ENCODE measurements at places on chromosomes 3 and 15. TPM values are rescaled to one million over a fixed set of nuclear protein-coding genes. Genes with fewer than 3 reads are reported as not detected.

DNA sequence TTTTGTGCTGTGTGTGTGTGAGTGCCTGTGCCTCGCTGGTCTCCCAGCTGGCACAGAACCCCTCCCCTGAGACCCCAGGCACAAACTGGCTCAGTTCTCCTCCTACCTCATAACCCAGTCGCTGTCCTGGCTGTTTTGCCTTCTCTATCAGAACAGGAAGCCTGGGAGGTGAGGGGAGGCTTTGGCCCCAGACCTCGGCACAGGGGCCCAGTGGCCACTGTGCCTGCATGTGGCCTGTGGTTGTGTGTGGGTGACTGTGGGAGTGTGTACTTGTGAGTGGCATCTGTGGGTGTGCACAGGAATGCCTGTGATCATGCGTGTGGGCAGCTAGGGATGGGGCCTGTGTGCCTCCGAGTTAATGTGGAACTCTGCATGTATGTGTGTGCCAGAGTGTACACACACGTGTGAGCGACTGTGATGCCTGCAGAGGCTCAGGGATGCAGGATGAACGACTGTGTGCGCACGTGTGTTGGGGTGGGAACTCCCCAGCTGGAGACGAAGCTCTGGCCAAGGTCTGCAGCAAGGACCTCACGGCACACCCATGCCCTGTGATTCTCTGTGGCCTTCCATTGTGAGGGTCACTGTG lies 32.3 kb downstream of the PSTPIP1 start:
- DNase-seq, result no peak

DNA sequence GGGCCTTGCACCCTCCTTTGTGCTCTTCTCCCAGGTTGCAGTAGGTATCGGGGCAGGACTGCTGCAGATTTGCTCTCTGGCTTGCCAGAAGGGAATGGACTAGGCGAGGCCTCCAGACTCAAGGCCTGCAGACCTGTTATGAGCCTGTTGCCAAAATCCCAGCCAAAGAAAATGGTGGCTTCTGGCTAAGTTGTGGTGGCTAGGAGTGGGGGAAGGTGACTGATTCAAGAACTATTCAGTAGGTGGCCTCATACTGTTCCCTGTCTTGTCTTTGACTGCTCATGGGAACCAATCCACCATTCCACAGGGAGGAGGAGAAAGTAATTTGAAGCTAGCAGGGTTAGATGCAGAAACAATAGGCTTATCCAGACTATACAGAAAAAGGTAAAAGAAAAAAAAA lies 380.4 kb upstream of the PROK2 start:
- DNase-seq, result no peak

Gene PLSCR2
- not detected for total RNA-seq

Gene GCSAM
- 247 TPM for total RNA-seq

Gene RPP14
- 20.3 TPM for total RNA-seq

Gene KCNMB3
- not detected for total RNA-seq

Gene ABTB1
- 14.0 TPM for total RNA-seq
